ENCODE measurements at places on chromosomes 6 and 20.
A peak's percentile ranks its signal among the peaks of the same experiment; 100 is the strongest.

GRCh38 chr6:137316626-137317025, 97.4 kb upstream of the IFNGR1 start:
- no peak for DNase-seq

DNA sequence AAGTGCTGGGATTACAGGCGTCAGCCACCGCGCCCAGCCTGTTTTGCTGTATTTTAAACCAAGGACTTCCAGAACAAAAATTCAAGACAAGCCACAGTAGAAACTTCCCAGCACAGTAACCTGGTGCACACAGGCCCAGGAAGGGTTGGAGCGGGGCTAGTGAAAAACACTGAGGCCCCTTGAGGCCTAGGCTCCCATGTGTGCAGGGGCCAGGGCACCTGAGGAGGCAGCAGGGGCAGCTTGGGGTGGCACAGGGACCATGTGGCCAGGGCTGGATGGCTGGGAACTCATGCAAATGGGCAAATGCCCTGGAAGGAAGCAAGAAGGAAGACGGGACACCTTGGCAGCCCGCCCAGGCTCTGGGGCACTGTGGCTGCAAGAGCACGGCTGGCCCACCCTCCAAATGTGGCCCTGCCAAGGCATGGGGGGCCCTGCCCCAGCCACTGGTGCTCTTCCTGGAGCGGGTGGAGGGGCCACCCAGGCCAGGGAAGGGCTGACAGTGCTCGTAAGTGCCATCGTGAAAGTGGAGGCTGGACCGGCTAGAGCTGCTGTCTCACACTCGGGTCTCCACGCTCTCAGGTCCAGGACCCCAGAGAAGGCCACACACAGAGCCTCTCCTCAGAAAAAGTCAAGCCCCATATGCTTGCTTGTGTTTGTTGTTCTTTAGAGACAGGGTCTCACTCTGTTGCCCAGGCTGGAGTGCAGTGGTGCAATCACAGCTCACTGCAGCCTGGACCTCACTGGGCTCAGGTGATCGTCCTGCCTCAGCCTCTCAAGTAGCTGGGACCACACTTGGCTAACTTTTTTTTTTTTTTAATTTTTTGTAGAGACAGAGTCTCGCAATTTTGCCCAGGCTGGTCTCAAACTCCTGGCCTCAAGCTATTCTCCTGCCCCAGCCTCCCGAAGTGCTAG, 10.3 kb downstream of the SLC2A4RG start:
- DNase-seq: no peak

DNA sequence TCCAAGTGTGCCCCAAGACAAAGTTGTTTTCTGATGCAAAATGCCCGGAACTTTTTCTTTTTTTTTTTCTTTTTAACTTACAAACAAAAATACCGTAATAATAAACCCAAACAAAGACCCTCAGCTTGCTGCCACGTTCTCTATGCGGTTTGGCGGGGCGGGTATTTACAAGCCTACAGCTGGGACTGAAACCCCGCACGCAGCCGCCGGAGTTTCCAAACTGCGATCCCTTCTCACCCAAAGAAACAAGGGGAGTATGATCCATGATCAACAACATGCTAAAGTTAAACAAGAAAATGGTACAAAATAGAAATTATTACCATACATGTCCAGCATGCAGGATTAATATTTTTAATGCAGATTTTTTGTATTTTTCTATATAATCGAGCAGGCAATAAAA, 2.1 kb downstream of the MAFB start:
- DNase-seq: no peak

- no peak for DNase-seq
Measured at GRCh38 chr20:33636776-33637175, 25.4 kb upstream of the C20orf144 start.

DNA sequence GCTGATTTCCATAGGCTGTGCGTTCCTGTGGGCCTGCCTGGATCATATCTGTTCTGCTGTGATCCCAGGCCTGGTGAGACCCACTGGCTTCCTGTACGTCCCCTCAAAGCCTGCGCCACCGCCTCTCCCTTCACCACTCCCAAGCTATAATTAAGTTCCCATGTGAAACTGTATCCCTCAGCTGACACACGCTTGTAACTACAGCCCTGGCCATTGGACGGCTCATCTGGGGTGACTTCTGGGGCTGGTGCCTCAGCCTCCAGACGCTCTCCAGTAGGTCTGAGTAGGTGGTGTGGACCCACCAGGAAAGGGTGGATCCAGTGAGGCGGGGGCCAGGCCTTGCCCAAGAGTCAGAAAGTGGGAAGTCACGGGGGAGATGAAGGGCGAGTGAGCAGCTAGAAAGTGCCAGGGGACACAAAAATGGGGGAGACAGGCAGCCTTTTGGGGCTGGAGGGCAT, 21.0 kb downstream of the PPARD start:
- no peak for DNase-seq

DNA sequence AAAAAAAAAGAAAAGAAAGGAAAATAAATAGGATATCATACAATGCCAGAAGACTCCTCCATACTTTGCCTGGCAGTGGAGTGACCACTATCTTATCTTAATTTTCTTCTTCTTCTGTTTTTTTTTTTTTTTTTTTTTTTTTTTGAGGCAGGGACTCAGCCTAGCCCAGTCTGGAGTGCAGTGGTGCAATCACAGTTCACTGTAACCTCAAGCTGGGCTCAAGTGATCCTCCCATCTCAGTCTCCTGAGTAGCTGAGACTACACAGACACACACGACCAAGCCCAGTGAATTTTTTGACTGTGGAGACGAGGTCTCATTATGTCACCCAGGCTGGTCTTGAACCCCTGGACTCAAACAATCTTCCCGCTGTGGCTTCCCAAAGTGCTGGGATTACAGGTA, 17.1 kb upstream of the MMP9 start:
- DNase-seq: no peak

DNA sequence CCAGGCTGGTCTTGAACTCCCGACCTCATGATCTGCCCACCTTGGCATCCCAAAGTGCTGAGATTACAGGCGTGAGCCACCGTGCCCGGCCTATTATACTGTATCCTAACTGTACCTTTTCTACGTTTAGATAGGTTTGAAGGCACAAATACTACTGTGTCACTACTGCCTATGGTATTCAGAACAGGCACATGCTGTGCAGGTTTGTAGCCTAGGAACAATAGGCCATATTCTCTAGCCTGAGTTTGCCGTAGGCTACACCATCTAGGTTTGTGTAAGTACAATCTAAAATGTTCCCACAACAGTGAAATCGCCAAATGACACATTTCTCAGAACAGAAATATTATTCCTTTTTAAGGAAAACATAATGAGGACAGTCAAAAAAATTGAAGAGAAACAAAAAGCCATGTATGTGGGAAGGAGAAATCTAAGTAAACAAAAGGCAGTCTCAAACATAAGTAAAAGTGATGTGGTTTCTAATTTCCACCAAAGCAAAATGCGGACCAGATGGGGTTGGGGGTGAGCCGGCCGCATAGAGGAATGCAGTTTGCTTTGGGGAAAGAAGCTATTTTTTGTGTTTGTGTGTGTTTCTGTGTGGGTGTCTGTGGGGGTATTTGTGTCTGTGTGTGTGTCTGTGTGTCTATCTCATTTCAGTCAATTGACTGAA, 192.6 kb upstream of the SALL4 start:
- no peak for DNase-seq

DNA sequence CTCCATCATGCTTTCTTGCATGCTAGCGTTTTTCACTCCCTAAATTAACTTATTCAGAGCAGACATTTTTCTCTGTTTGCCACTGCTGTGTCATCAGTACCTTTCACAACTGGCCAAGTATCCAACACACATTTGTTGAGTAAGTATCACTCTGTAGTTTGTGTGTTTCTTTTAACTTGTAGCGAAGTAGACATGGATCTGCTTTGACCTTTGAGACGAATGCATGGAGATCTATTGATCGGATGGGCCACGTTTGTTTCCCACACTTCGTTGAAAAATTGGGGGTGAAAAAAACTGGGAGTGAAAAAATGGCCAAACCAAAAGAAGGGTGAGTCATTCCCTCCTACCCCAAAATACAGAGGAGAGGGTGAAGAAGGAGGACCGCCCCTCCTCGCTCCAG, 12.9 kb upstream of the SLC9A8 start:
- no peak for DNase-seq

DNA sequence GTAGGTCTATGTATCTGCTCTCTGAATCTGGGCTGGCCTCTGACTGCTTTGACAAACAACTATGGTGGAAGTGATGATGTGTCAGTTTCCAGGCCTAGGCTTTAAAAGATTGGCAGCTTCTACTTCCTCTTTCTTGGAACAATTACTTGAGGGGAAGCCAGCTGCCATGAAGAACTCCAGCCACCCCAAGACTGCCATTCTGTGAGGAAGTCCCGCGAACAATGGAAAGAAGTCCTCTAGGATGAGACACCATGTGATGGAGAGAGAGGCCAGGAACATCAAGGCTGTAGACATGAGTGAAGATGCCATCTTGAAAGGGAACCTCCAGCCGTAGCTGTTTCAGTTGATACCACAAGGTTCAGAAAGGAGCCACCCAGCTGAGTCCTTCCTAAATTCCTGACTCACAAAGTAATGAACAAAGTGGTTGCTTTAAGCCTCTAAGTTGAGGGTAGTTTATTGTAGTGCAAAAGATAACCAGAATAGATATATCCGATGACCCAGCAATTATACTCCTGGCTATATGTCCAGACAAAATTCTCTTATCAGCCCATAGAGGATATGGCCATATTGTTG, 15.3 kb upstream of the TCF15 start:
- peak; percentile 68 for DNase-seq

- peak; percentile 1 for DNase-seq
Measured at GRCh38 chr20:39338469-39339376, 376.6 kb downstream of the DHX35 start.

DNA sequence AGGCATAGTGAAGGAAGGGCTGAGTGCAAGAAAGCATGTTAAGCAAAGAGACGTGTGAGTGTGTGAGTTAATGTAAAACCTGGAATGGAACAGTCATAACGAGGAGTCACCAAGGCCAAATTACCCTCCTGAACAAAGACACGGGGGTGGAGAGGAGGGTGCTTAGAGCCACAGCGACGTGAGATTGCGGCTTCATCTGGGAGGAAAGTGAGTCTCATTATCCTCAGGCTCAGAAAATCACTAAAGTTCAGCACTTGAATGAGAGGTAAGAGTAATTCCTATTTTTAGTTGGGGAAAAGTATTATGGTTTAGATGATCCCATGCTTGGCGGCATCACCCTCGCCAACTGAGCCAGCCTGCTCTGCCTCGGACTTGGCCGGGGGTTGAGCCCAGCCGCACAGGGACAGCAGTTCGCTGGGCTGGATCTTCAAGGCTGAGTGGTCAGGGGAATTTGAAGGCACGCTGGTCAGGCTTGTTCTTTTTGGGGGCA, 136.6 kb downstream of the DTNBP1 start:
- DNase-seq: no peak

- DNase-seq: no peak
Measured at GRCh38 chr6:45951321-45952167, 64.1 kb downstream of the CLIC5 start.

DNA sequence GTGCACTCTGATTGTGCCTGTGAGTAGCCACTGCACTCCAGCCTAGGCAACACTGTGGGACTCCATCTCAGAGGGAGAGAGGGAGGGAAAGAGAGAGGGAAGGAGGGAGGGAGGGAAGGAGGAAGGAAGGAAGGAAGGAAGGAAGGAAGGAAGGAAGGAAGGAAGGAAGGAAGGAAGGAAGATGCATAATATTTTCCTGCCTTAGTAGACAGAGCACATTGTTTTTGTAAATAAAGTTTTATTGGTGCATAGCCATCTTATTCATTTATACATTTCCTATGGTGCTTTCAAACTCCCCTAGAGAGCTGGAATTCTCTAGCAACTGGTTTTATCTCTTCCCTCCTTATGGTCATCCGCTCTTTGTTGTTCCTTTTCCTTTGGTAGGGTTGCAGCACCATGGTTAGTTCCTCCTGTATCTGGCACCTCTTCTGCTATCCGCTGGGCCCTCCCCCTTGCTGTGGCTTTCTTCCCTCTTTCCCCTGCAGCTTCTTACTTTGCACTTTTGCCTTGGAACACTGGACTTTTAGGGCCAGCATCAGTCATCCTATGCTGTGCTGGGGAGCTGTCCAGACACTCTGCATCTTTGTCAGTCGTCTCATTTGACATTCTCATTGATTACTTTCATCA, 20.2 kb downstream of the GPR6 start:
- no peak for DNase-seq

DNA sequence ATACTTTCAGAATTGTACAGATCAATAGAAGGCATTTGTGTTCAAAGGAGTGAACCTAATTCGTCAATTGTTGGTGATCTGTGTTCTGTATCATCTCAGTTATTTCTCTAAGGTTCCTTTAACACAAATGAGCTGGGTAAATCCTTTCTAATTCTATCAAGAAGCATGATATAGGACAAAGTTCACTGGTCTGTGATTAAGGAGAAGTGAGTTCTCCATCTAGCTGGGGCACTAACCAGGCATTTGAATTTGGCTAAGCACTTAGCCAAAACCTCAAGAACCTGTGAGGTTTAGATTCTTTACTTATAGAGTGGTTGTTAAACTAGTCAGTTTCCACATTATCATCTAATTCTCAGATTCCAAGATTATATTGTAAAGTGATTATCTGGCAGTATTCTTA, 50.3 kb downstream of the DOP1A start:
- DNase-seq: no peak

DNA sequence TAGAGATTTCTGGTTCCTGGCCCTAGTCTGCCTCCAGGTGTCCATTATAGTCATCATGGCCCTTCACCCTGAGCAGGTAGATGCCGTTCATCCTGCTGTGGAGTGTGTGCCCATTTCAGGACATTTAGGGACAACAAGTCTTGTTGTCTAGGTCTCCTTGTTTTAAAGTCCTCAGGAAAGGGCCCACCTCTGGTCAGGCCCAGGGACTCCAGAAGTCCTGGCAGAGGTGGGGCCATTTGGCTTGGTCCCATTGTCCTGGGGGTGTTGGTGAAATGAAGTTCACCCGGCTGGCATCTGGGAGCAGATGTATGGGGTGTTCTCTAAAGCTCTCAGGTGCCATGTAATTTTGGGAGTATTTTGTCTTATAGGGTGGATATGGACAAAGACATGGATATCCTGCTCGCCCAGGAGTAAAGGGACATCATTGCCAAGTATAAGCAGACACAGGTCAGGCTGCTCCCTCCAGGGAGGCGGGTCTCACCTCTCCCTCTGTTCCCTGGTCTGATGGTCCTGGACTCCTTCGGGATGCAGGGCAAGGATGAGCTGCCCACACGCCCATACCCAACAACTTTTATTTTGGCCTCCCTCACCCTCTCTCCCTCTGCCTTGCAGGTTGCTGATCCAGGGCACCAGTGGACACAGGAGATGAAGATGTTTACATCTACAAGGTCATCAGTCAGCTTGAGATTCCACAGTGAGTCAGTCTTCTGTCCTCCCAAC, 31.7 kb upstream of the MAS1L start:
- DNase-seq: no peak

- no peak for DNase-seq
Measured at GRCh38 chr6:39080246-39080875, 31.8 kb downstream of the GLP1R start.

Data from common myeloid progenitor, CD34-positive (primary cell).